Fibroblast of skin of back (primary cell): ENCODE measurements at places on chromosomes 12 and 14.

- DNase-seq, result peak; percentile 14
These were observed 1.1 kb upstream of the TM9SF1 start for GRCh38 chr14:24196071-24197055.

DNA sequence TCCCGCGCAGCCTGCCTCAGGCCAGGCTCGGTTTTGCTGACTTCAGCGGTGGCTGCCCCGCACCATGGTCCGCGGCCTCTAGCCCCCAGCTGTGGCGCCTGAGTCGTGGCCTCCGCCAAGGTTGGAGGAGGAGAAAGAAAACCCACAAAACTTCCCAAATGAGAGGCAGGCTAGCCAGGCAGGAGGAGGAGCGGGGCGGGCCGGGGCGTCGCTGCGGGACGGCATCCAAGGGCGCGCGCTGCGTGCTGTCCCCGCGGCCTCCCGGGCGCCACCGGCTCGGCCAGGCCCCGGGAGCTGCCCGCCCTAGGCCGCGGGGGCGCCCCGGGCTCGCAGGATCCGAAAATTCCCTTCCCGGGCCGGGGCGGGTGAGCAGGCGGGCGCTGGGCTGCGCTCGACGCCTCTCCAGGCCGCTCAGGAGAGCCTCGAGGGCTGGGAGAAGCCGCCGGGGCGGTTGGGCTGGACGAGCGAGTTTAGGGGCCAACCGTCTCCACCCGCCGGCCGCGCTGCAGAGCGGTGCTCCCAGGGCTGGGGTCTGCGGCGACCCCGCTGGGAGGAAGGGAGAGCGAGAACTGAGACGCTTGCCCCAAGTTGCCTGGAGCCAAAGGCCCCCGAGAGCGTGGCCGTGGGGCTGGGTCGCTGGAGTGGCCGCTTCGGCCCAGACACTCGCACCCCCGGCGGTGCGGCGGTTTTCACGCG is at the start of gene EFS:
EFS (minus strand) TSS at position 137 of the 696 bp plus-strand sequence. CDS start 147 bp downstream, outside the sequence.
- DNase-seq, result peak; percentile 46

DNA sequence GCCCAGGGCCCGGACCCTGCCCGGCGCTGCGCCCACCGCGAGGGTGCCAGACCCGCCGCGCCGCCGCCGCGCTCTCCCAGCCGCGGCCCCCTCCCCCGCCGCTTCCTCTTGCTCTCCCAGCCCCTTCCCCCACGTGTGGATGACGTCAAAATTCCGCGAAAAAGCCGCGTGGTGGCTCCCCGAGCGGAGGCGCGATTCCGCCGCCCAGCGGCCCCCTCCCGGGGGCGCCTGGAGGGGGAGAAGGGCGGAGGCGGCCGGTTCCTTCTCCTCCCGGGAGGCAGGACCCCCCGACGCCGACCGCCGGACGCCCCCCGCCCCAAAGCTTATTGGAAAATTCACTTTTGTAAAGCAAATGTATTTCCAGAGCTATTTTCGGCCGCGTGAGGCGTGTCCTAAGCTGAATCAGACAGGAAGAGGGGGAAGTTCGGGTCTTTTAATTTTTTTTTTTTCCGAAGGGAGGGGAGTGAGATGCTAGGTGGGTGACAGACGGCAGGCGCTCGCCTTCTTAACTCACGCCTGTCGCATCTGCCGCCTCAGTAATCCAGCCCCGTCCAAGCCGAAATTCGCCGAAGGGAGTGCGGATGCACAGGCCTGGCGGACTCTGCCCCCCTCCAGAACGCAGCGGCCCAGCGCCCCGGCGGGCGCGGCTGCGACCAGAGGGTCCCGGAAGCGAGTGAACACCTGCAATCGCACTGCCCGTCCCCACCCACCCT is 4.1 kb upstream of the CCND2 start:
- DNase-seq, result peak; percentile 63

DNA sequence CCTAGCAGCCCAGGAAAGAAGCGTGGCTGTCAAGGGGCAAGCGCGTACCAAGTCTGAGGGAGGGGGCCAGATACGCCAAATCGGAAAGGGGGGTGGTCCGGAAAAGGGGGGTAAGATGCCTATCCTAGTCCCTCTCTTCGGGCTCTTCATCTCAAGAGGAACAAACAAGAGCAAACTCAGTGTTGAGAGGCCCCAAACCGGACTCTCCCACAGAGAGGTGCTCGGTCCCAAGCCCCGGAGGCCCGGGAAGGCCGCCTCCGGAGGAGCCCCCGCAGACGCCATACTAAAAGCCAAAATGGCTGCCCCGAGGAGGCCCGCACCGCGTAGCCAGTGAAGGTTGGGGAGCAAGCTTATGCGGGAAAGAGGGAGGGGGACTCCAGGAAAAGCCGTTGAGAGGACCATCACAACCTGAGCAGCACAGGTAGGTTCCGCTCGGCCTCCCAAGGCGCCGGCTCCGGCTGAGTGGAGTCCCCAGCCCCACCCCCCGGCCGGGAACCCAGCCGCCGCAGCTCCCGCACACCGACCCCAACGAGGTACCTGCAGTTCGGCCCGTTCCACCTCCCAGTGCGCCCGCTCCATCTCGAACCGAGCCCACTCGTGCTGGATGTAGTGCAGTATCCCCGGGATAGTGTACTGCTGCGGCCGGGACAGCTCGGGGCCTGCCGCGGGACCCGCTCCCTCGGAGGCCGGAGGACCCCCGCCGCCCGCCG is at the start of gene AP4S1:
AP4S1 (plus strand) TSS at position 283 of the 710 bp plus-strand sequence. CDS start 40,548 bp downstream, outside the sequence.
- peak; percentile 27 for DNase-seq

- no peak for DNase-seq
These were observed 31.4 kb downstream of the PSMC1 start for GRCh38 chr14:90287791-90288190.

GRCh38 chr12:104648756-104649155 is 192.0 kb downstream of the CHST11 start:
- no peak for DNase-seq

DNA sequence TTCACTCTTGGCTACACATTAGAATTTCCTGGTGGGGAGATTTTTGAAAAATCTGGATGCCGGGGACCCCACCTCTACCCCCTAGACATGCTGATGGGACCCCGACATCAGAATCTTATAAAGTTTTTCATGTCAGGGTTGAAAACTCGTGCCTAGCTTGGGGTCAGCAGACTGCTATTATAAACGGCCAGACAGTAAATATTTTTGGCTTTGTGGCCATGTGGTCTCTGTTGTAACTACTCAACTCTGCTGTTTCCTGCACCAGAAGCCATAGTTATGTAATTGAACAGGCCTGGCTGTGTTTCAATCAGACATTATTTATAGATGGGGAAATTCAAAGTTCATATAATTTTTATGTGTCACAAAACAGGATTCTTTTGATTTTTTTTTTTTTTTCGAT is 41.6 kb downstream of the ACACB start:
- DNase-seq, result no peak
